HCT116 (cell line): ENCODE measurements at places on chromosomes 11 and 22. TPM values are rescaled to one million over a fixed set of nuclear protein-coding genes. Genes with fewer than 3 reads are reported as not detected.

The VPREB3 gene
- 2.4 TPM for total RNA-seq

GRCh38 chr11:102716527-102716926, 8.2 kb downstream of the MMP8 start:
- H3K4me3 ChIP-seq = no peak overlapping the region
- H3K27me3 ChIP-seq = no peaks in the 10 kb centered on the region
- DNase-seq = no peak
- no peak overlapping the region for H3K27ac ChIP-seq

The GVQW3 gene
- 4.7 TPM for total RNA-seq

GRCh38 chr22:31019191-31019930, 50.3 kb downstream of the TUG1 start:
- no peak overlapping the region for H3K27ac ChIP-seq
- no peaks in the 10 kb centered on the region for H3K36me3 ChIP-seq
- DNase-seq = no peak
- H3K27me3 ChIP-seq = no peaks in the 10 kb centered on the region
- no peaks in the 10 kb centered on the region for H3K4me1 ChIP-seq
- H3K4me3 ChIP-seq = no peak overlapping the region

- peaks cover 8% of the 10 kb centered on the region for H3K27me3 ChIP-seq
- DNase-seq = no peak
- no peaks in the 10 kb centered on the region for H3K36me3 ChIP-seq
Observed at GRCh38 chr11:79363256-79363655, 77.6 kb downstream of the TENM4 start.

The ADAMTS15 gene
- total RNA-seq = 0.44 TPM

DNA sequence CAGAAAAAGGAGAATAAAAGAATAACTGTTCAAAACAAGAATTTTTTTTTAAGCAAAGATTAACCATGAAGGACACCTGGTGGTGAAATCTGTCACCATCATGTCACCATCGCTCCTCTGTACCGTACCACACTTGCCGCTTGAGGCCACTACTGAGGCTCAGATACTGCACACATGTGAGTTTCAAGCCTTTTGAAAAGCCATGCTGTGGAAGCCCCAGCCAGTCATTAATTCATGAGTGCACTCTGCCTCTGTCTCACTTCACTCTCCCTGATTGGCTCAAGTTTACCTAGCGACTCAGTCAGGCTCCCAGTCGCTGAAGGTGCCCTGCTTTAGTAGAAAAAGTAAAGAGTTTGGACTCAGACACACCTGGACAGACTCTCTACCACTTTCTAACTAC, 6.6 kb upstream of the MS4A12 start:
- no peak overlapping the region for H3K4me3 ChIP-seq
- no peak overlapping the region for H3K27ac ChIP-seq
- H3K4me1 ChIP-seq = no peaks in the 10 kb centered on the region
- no peaks in the 10 kb centered on the region for H3K36me3 ChIP-seq

- no peaks in the 10 kb centered on the region for H3K27me3 ChIP-seq
- no peaks in the 10 kb centered on the region for H3K4me1 ChIP-seq
- no peak overlapping the region for H3K27ac ChIP-seq
- H3K4me3 ChIP-seq = no peak overlapping the region
- H3K36me3 ChIP-seq = no peaks in the 10 kb centered on the region
Observed at GRCh38 chr11:24760681-24761080, 263.8 kb downstream of the LUZP2 start.

DNA sequence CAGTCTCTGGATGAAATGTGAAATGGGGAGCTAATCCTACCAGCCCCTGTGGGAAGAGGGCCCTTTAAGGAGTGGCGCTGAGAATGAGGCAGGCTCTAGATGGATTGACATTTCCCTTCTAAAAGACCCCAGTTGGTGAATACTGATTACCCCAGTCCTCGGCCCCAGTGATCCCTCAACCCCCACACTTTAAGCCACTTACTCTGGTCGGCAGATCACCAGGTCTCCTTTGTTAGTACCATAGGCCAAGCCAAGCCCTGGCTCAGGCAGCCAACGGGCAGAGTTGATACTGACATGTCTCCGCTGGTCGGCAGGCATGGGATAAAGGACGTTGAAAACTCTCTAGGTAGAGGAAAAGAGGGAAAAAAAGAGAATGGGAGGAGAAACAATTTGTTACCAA, 26.1 kb upstream of the CHRM4 start:
- H3K36me3 ChIP-seq = peaks cover 4% of the 10 kb centered on the region; the same call in 1 of the 2 replicates
- DNase-seq = no peak
- H3K4me3 ChIP-seq = no peak overlapping the region
- no peaks in the 10 kb centered on the region for H3K27me3 ChIP-seq
- no peak overlapping the region for H3K27ac ChIP-seq
